ENCODE measurements at places on chromosomes 16 and 17.

GRCh38 chr17:75812096-75813013 lies 27.7 kb downstream of the UNK start:
- no peaks in the 10 kb centered on the region for H3K4me1 ChIP-seq
- no peaks in the 10 kb centered on the region for H3K27me3 ChIP-seq
- no peak for DNase-seq
- H3K27ac ChIP-seq: no peak overlapping the region
- H3K36me3 ChIP-seq: peaks cover 80% of the 10 kb centered on the region

DNA sequence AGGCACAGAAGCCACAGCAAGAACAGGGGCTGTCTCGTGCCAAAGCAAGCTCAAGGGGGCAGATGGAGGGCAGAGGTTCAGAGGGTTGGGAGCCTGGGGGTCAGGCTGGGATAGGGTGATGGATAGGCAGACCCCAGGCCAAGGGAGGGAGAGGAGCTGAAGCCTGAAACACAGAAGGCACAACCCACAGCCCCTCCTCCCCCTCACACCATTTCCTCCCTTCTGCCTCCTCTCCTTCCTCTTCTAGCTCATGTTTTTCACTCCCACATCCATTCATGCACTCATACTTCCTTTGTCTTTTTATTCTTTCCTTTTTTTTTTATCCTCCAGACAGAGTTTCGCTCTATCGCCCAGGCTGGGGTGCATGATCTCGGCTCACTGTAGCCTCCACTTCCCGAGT lies 61.1 kb downstream of the SOCS1 start:
- no peaks in the 10 kb centered on the region for H3K27me3 ChIP-seq
- no peaks in the 10 kb centered on the region for H3K36me3 ChIP-seq
- H3K4me1 ChIP-seq: no peaks in the 10 kb centered on the region
- no peak overlapping the region for H3K27ac ChIP-seq
- DNase-seq: no peak

DNA sequence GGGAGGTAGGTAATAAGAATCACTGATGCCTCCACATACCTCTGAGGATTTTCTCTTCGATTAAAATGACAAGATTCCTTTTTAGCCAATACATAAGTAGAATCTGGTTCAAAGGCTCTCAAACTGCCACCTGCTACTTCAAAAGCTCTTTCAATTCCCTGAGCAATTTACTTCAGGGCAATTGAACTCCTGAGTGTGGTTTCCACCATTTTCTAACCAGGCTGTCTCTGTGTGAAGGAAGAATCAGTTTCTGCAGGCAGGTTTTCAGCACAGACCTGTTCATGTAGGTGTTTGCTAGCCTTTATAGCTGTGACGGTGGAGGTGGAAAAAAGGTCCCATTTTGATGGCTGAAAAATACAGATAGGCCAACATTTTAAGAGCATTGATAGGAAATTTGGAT lies 18.2 kb upstream of the HS3ST3B1 start:
- no peak overlapping the region for H3K4me3 ChIP-seq
- H3K36me3 ChIP-seq: no peaks in the 10 kb centered on the region
- no peaks in the 10 kb centered on the region for H3K27me3 ChIP-seq
- H3K4me1 ChIP-seq: no peaks in the 10 kb centered on the region
- no peak overlapping the region for H3K27ac ChIP-seq
- no peak for DNase-seq

- no peak overlapping the region for H3K27ac ChIP-seq
- peaks cover 14% of the 10 kb centered on the region for H3K4me1 ChIP-seq
- no peak overlapping the region for H3K4me3 ChIP-seq
- peaks cover 12% of the 10 kb centered on the region for H3K36me3 ChIP-seq
- no peak for DNase-seq
These were observed 3.3 kb upstream of the MBTPS1 start for GRCh38 chr16:84120023-84120422.

GRCh38 chr17:82188001-82188961 lies 24.4 kb downstream of the CCDC57 start:
- no peak for DNase-seq
- H3K27ac ChIP-seq: no peak overlapping the region
- H3K36me3 ChIP-seq: no peaks in the 10 kb centered on the region
- H3K4me1 ChIP-seq: no peaks in the 10 kb centered on the region
- H3K27me3 ChIP-seq: no peaks in the 10 kb centered on the region

DNA sequence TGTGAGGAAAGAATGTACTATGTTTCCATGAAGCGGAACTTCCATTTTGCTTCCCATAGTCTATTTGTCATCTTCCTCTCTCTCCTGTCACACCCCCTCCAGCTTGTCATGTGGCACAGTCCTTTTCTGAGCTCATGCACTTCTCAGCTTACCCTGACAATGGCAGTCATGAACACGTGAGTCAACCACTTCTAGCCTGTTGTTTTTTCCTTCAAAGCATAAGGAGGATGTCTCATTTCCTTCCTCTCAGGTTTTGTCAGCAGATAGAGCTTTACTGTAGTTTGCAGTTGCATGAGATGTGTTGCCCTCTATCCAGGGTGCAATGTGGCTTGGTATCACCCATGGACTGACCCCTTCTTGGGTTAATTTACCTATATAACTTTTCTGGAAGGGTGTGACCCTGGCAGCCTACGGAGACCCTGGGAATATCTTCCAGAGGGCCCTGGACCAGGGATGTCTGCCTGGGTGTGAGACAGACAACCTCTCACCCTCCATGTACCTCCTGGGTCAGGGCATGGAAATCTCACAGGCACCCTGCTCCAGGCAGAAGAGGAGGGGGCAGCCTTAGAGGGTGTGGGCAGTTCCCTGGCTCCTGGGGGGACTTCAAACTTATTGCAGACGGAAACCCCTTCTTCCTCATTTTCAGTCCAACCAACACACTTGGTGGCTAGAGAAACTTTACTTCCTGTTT lies 4.0 kb upstream of the ZNF267 start:
- no peaks in the 10 kb centered on the region for H3K27me3 ChIP-seq
- peak overlapping the region; percentile 54 for H3K4me3 ChIP-seq
- H3K36me3 ChIP-seq: no peaks in the 10 kb centered on the region
- peaks cover 32% of the 10 kb centered on the region for H3K4me1 ChIP-seq
- H3K27ac ChIP-seq: peak overlapping the region; percentile 60
- DNase-seq: peak; percentile 66

- no peaks in the 10 kb centered on the region for H3K4me1 ChIP-seq
- H3K4me3 ChIP-seq: no peak overlapping the region
- no peaks in the 10 kb centered on the region for H3K36me3 ChIP-seq
- no peaks in the 10 kb centered on the region for H3K27me3 ChIP-seq
These were observed 75.8 kb downstream of the AXIN2 start for GRCh38 chr17:65485388-65486299.
